ENCODE measurements at places on chromosomes 12 and 14. TPM values are rescaled to one million over a fixed set of nuclear protein-coding genes. Genes with fewer than 3 reads are reported as not detected.

The LRP1 gene
- total RNA-seq, result 108 TPM

The BRMS1L gene
- total RNA-seq, result 13.0 TPM

The PRR4 gene
- 0.94 TPM for total RNA-seq

The PAPLN gene
- 3.2 TPM for total RNA-seq

The DMAC2L gene
- 22.6 TPM for total RNA-seq

Data from left ventricle myocardium superior (tissue), 1 donor.